ENCODE measurements at places on chromosomes 5 and 9.

DNA sequence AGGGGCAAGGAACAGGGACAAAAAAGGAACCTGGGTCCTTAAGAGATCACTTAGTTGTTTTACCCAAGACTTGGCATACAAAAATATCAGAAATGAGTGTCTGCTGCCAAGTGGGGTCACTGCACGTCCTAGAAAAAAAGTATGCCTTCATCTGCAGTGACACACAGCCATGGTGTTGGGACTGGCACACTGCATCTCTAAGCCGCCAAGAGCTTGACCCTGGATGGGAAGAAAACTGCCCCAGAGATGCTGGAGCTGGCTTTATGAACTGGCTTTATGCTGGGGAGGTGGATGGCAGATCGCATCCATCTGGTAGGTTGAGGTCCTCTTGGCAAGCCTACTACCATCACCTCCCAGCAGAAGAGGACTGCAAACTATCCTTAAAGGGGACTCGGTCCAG lies 51.7 kb downstream of the IRF1 start:
- no peak for DNase-seq

- no peak for DNase-seq
Measured at GRCh38 chr9:36797471-36798220, 225.0 kb downstream of the MELK start.

DNA sequence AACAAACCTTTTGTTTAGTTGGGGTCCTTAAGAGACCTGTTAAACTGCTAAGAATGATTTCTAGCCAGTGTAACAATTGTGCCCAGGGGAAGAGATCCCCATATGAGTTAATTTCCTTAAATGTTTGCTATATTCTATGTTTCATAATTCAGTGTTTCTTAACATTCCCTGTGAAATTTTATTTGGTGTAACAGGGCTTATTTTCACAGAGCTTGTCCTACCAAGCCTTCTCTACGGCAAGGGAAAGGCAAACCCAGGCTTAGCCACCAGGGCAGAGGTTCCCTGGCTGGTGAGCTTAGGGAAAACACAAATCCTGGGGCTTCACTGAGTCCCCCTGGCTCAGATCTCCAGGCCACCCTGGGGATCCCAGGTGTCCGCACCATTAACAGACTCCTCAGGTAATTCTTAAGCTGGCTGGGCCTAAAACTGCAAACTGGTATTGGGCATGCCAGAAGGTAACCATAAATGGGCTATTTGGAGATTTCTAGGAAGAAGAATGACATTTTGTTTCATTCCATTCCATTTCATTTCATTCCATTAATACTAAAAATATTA lies 17.0 kb upstream of the LCP2 start:
- DNase-seq = no peak

- no peak for DNase-seq
Measured at GRCh38 chr5:133242221-133242835, 190.5 kb downstream of the HSPA4 start.

GRCh38 chr9:132651259-132651658 lies 18.5 kb downstream of the DDX31 start:
- no peak for DNase-seq

- DNase-seq = no peak
Measured at GRCh38 chr9:32200896-32201295, 183.5 kb upstream of the ACO1 start.

DNA sequence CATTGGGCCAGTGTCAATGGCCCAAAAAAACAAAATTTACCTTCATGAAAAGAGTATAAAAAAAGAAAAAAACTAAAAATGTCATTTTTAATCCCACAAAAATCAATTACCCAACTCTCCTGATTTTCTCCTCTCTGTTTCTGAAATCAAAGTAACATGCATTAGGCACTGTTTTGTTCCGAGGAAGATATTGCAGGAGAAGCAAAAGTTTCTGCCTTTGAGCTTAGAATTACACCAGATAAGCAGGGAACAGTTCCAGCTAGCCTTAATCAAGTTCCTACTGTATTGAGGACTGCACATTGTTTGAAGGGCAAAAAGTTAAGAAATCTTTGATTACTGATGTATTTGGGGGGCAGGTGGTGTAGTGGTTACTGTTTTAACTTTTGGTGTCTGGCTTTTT lies 1.1 kb upstream of the PRKAA1 start:
- no peak for DNase-seq

- no peak for DNase-seq
Measured at GRCh38 chr9:14146201-14146874, 167.6 kb downstream of the NFIB start.

DNA sequence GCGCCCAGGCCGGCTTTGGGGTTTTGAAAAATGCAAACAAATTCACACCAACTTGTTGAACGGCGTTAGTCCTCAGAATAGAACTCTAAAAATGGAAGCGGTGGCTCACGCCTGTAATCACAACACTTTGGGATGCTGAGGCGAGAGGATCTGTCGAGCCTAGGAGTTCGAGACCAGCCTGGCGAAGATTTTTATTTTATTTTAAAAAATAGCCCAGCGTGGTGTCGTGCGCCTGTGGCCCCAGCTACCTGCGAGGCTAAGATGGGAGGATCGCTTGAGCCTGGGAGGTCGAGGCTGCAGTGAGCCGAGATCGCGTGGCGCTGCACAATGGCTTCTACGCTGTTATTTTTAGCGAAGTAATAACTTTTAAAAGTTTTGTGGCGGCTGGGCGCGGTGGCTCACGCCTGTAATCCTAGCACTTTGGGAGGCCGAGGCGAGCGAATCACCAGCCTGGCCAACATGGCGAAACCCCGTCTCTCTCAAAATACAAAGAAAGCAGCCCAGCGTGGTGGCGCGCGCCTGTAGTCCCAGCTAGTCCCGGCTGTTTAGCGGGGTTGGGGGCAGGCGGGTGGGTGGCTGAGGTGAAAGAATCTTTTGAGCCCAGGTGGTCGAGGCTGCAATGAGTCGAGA lies 694 bp upstream of the PLIN2 start:
- peak; percentile 0 for DNase-seq

- DNase-seq = no peak
Measured at GRCh38 chr9:136648751-136649150, 14.0 kb upstream of the EGFL7 start.

- no peak for DNase-seq
Measured at GRCh38 chr5:45648744-45649143, 47.4 kb downstream of the HCN1 start.

DNA sequence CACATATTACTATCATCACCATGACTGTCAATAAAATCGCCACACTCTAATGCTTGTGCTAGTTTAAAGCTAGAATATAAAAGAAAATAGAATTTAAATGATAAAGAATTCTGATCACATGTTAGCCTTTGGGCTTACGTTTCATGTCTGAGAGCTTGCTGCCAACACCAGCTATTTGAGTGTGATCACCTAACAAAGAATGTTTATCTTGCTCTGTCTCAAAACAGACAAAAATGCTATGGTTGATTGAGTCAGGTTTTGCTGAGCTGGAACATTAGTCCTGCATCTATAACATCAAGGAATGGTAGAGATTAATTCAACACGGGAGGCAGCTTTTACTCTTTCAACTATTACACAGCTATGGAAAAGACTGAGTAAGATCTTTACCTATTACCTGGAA lies 50.7 kb downstream of the MSX2 start:
- DNase-seq = no peak

- DNase-seq = no peak
Measured at GRCh38 chr9:15501179-15501578, 9.6 kb downstream of the PSIP1 start.

DNA sequence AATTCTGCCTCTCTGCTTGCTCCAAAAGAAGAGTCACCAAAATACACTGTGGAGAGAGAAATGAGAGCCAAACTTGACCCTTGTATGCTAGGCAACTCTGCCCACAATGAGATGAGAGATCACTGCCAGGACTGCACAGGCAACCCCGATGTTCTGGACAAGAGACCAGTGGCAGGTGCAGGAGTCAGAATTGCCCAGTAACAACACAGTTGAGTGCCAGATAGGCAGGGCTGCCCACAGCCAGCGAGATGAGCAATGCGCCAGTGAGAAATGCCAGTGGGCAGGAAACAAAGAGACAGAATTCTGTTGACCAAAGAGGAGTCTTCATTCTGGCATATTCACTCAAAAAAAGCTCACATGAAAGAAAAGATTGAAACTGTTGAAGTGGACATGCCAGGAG lies 570.7 kb downstream of the CAAP1 start:
- DNase-seq = no peak

DNA sequence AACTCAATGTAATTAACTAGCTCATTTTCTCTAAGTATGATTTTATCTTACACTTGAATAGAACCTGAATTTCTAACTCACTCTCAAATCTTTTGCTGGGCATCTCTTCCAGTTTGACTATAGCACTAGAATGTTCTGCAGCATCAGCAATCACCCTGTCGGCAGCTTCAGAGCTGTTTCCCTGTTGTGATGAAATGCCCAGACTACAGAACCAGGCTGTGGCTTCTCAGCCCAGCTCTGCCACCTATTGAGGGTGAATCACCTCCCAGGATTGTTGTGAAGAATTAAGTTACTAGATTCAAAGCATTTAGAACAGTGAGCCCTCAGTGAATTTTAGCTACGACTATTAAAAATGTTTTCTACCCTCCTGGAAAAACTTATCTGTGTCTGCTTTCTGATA lies 90.4 kb upstream of the ANKRD55 start:
- no peak for DNase-seq

DNA sequence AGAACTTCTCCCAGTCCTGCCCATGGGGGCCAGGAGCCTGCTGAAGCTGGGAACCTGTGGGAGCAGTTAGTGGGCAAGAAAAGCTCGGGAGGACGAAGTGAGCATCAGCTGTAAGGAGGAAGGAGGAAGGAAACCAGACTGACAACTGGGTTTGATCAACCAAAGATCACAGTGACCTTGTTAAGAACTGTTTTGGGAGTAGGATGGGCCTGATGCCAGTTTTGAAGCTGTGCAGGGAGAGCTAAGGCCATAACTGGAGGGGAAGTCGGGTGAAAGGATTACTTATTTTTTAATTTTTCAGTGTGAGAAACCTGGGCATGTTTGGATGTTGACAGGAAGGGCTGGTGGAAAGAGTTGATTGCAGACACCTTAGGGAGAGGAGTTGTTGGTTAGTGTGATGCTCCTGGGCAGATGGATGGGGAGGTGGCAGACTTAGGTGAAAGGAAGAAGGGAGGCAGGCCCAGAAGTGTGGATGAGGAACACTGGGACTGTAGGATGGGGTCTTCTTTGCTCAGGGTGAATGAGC lies 58.3 kb upstream of the KLF4 start:
- no peak for DNase-seq

DNA sequence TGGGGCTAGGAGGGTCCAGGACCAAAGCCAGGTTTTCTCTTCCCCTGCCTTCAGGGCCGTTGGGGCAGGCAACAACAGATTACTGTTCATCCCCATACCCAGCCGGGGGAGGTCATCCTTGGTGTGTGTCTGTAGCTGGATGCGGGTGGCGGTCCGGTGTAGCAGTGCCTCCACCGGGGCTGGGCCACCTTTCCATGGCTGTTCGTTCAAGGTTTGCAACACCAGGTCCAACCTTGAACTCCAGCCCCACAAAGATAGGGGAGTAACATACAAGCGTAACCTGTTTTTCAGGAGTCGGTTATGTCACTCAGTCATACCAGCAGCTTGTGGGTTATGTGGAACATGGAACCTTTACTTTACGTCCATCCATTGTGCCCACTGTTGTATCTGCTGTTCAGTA lies 58.5 kb upstream of the FAM120A start:
- DNase-seq = no peak

GRCh38 chr5:40484495-40484894 lies 195.2 kb upstream of the PTGER4 start:
- no peak for DNase-seq

- no peak for DNase-seq
Measured at GRCh38 chr5:133754575-133755169, 142.3 kb upstream of the FSTL4 start.

GRCh38 chr5:158648631-158649030 lies 451.1 kb downstream of the EBF1 start:
- DNase-seq = no peak

GRCh38 chr5:35668319-35668718 lies 50.7 kb downstream of the SPEF2 start:
- DNase-seq = no peak

- no peak for DNase-seq
Measured at GRCh38 chr9:36245906-36246305, 12.3 kb downstream of the GNE start.

- DNase-seq = no peak
Measured at GRCh38 chr5:95930141-95930930, 31.3 kb downstream of the ELL2 start.

DNA sequence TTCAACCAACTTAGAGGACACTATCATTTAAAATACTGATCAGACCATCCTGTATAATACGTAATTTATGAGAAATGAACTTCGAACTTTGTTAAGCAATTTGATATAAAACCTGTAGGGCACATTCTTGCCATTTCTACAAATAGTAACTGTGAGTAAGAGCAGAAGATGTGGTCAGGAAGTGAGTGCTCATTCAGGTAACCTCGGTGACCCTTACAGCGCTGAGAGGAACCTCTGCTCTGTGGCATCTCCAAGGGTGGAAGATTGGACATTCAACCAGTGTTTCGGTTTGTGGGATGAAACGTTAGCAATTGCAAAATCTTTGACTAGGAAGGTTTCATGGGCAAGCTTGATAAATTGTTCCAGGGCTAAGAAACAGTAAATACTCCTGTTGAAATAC lies 194.8 kb upstream of the IRX2 start:
- no peak for DNase-seq

- DNase-seq = no peak
Measured at GRCh38 chr9:92141144-92142129, 26.2 kb upstream of the SPTLC1 start.

- no peak for DNase-seq
Measured at GRCh38 chr5:16812448-16812847, 123.6 kb downstream of the MYO10 start.

DNA sequence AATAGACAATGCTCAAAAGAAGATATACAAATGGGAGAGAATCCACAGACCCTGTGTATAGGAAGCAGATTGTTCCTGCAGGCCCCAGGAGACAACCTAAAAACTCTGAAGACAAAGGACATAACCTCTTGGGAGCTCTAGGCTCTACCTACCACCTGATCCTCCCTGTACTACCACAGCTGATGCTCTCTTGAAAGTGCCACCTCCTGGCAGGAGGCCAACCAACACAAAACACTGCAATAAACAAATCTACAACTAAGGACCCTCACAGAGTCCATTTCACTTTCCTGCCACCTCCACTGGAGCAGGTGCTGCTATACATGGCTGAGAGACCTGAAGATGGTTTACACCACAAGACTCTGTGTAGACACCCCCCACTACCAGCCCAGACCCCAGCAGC lies 49.0 kb downstream of the STARD4 start:
- no peak for DNase-seq

GRCh38 chr9:135062254-135062653 lies 25.2 kb upstream of the OLFM1 start:
- no peak for DNase-seq

DNA sequence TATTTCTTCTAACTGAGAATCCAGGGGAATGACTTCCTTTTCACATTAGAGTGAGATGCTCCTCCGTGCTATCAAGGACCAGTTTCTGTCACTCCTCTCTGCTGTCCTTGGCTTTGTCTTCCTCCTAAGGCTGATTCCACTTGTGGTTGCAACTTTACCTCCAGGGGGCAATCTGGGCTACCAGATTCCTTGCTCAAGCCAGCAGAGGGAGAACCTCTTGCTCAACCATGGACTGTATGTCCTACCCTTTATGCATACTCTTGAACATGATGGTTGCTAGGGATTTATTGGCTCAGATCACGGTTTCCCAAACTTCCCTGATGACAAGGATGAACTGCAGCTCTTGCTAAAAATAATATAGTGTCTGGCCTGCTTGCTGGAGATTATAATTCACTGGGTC lies 24.0 kb downstream of the NNT start:
- no peak for DNase-seq
